ENCODE measurements at places on chromosomes 6 and 20.

DNA sequence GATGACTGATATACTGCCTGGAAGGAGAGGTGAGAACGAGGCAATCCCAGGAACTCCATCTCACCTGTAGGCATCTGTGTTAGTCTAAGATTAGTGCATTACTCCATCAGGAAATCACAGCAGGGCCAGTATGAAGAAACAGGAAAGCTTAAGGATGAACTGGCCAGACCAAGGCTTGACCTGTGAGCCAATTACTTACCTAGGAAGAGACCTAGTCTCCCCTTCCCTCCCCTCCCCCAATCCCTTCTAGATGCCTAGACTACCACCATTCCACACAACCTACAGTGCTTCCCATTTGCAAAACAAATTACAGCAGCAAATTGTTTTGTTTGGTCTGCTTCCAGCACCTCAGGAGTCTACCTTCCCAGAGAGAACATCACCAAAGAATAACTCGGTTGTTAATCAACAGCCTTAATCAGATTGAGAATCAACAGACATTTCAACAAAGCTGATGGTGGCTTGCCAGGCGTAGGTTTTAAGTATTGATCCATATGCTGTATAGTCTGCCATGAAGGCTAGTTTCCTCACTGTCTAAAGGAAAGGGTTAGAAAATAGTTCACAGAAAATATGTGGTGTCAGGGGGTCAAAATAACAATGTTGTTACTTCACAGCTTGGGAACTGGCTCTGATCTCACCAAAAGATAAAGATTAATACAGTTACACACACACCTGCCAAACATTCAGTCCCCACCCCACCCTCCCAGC is 10.1 kb downstream of the PKHD1 start:
- DNase-seq: no peak

GRCh38 chr20:35856866-35857265 is 85.1 kb downstream of the PHF20 start:
- no peak for DNase-seq

GRCh38 chr6:169886631-169887227 is 135.3 kb downstream of the ERMARD start:
- DNase-seq: no peak

DNA sequence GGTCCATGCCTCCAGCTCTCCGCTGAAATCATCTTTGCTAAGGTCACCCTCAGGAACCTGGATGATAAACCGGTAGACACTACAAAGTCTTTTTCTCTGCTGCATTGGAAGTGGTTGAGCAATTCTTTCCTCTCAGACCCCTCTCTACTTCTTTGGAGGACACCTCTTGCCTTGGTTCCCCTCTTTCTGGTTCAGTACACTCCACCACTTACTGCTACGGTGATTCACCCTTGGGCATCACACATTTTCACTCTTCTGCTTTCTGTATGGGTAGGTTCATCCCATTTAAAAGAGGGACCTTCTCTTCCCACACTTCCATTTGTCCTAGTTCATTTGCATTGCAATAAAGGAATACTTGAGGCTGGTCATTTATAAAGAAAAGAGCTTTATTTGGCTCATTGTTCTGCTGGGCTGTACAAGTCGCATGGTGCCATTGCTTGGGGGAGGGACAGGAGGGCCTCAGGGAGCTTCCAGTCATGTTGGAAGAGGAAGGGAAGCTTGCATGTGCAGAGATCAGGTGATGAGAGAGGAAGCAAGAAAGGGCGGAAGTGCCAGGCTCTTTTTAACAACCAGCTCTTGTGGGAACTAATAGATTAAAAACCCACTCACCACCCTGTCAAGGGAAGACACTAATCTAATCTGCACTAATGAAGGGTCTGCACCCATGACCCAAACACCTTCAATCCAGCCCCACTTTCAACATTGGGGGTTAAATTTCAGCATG is 149.7 kb upstream of the TMEM170B start:
- no peak for DNase-seq

- no peak for DNase-seq
Measured at GRCh38 chr20:48503166-48503815, 324.5 kb downstream of the PREX1 start.

DNA sequence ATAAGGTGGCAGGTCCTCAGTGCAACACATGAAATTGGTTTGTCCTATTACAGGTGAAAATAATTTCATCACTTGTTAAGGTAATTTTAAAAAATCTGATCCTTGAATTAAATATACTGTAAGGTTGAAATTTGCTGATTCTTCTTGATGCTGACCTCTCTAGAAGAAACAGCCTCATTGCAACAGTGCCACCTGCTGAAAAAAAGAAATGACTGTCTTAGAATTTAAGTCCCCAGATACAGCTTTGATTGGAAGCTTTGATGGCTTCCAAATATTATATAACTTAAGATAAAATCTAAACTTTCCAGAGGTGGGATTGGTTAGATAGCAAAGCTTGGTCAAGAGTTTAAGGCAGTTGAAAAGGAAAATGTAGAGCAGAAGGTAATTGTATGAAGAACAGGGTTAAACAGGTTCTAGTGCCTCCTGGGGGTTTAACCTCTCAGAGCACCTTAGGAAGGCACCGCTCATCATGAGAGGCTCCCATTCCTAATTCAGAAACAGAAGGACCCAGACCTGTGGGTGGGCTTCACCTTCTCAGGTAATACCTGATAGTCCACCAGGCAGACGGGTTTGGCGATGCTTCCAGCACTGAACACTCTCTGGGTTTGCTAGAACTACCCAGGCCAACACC is 401.0 kb downstream of the PAX1 start:
- DNase-seq: peak; percentile 62

DNA sequence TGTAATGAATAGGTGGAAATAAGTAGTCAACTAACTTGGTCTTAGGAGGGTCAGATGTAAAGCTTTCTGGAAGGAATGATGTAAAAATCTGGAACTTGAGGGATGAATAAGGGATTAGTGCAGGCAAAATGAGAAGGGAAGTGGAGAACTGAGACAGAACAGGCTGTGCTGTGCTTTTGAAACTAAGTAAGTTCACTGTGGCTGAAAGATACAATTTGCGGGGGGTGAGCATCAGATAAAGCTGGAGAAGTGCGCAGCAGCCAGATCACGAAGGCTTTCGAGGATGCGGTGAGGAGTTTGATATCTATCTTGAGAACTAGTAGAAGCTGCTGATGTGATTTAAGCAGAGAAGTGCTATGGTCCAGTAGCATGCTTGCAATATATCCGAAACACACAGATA is 247.8 kb downstream of the RNF144B start:
- no peak for DNase-seq

DNA sequence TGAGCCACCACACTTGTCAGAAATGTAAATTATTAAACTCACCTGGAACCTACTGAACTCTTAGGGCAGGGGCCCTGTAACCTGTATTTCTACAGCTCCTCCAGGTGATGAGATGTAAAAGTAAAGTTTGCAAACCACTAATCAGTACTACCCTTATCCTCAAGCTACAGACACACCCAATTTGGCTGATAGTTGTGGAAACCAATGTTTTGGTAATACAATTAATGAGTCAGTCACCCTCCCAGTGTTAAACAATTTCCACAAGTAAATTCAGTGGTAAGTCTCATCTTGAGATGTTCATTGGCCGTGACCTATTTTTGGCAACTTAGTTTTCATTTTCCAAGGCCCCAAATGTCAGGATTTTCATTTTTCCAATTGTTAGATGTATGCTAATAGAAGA is 29.6 kb downstream of the GCNT2 start:
- DNase-seq: no peak

DNA sequence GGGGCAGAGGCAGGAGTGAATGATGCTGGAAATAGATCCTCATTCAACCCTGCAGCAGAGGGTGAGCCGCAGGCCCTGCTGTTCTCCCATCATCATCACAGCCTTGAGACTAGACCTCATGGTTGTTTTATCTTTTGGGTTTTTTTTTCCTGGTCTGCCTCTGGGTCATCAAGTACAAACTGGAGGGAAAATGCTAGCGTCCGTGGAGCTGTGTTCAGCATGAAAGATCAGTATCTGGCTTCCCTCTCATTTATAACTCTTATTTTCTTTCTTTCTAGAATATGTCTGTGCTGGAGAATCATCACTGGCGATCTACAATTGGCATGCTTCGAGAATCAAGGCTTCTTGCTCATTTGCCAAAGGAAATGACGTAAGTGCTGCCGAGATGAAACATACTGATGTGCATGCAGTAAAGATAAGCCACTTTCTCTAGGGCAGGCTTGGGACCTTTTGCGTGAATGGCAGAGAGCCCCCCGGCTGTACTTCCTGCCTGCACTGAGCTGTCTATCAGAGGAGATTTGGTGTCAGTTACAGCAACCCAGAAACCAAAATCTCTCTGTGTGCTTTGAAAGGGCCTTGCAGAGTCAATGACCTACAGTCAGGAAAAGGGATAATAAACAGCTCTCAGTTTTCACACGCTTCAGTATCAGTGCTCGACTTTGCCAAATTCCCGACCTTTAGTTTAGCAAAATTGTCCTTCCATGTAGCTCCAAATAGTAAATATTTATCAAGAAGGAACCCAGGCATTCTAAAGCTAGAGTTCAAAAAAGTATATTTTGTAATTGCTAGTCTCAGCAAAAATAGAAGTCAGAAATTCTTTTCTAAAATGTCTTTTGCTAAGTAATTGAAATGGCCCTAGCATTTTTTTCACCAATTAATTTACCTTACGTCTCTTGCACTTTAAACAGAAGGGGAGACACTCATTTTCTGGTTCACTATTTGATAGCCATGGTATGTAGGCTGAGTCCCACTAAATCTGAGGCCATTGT is 76.3 kb downstream of the MTFR2 start:
- DNase-seq: no peak

GRCh38 chr6:170111816-170112582 is 178.9 kb downstream of the DLL1 start:
- DNase-seq: no peak

- peak; percentile 90 for DNase-seq
Measured at GRCh38 chr6:32940656-32941213, at the start of gene HLA-DMB. Gene HLA-DMB, minus strand, starts transcription at chr6:32941028. Its CDS starts 221 bp downstream, at chr6:32940807.

DNA sequence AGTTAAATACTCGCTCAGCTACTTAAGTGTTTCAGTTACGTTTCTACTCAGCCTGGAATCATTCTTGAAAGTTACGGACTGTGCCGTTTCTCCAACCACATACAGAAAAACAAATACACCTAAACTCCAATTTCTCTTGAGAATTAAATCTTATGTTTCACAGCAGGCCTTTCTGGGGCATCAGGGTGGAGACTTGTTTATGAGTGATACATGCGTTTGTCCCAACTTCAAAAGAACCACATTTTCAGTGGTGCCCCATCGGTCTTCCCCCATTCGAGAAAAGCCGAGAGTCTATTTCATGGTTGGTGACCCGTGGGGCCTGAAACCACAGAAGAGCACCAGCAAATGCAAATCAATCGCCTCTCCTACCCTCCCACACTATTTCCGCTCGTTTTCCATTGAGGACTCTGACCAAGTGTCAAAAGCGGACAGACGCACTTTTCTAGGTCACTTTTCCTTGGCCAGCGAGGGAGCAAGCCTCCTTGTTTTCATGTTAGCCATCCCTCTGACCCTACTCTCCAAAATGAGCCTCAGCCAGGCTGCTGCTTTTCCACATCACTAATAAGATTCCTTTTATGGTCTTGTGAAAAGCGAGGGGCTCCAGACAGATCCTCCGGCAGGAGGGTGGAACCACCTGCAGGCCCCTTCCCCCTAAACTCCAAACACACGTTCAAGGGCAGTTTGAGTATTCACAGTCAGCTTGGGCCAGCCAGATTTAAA is 3.1 kb downstream of the JAG1 start:
- DNase-seq: no peak

- DNase-seq: peak; percentile 23
Measured at GRCh38 chr20:36311854-36312723, 6.0 kb downstream of the DLGAP4 start.

DNA sequence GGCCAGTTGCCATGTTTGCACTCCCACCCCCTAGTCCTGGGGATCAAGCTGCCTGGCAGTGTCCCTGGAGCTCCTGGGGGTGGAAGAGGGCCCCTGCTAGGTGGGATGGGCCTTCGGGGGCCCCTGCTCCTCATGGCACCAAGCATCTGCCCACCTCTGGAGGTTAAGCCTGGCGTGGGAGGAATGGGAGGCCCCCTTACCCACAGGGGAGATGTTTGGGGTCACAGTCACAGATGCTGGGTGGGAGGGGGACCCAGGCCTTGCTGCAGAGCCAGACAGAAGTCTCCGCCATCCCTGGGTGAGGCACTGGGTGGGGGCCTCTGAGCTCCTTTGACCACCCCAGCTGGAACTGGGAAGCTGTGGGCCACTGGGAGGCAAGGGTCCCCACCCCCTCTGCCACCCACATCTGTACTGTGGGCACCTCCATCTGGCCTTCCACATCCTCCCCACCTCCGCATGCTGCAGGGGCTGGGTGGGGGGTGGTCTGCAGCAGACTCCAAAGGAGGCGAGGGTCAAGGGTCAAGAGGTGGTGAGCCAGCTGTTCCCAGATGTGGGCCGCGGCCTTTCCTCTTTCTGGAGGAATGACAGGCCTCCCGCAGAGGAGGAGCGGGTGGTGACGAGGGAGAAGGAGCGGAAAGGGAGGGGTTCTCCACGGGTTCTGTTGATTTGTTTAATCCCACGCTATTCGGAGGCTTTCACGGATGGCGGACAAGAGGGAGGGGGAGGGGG is 41.5 kb downstream of the YTHDF1 start:
- no peak for DNase-seq

GRCh38 chr6:163459007-163459406 is 44.5 kb downstream of the QKI start:
- DNase-seq: no peak

- peak; percentile 55 for DNase-seq
Measured at GRCh38 chr20:6026051-6026450, 27.8 kb downstream of the LRRN4 start.

DNA sequence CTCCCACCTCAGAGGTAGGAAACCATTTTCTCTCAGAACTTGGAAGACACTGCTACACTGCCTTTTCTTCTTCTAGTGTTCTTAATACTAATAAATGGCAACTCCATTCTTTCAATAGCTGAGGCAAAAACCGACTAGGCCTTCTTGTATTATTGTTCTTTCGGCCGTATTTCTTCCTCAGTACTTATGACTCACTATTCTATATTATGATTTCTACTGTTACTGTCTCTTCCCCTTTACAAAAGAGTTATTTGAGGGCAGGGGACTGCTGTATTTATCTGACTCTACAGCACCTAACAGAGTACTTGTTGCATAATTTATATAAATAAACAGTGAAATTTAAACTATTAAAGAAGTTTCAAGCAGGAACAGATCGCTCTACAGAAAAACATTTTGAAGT is 3.1 kb downstream of the DNAAF9 start:
- no peak for DNase-seq

GRCh38 chr20:24580006-24580405 is 110.6 kb downstream of the SYNDIG1 start:
- DNase-seq: no peak

DNA sequence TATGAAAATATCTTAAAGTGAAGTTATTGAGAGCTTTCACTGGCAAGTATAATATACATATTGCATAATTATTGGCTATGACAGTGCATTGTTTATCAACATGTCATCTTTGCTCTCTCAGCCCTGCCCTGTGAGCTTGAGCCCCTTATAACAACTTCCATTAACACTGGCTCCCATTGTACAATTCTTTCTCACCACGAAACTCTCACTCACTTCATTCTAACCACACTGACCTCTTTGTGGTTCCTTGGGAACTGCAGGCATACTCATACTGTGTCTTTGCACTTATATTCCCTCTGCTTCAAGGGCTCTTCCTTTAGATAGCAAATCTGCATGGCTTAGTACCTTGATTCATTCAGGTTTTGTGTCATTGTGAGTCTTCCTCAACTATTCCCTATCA is 411.8 kb downstream of the CDKAL1 start:
- no peak for DNase-seq

GRCh38 chr6:168496997-168497331 is 56.0 kb downstream of the SMOC2 start:
- no peak for DNase-seq

All from DMS53 (cell line).